ENCODE measurements at places on chromosomes 1 and 21.

DNA sequence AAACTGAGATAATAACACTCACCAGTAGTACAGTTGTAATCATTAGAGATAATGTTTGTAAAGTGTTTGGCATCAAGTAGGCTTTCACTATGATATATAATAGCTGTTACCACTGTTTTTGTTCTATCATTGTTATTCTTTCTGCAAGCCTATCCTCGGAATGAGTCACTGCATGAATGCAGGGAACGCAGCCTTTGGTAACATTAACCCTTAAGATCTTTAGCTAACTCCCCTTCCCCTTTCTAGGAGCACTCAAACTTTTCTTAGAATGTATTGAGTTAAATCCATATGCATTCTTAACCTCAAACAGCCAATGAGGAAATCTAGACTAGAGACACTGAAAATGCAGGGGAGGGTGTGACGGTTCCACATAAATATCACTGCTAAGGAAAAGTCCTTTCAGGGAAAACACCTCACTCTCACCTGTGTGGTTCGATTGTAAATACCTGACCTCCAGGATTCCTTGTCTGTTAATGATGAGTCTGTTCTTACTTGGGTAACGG is 467.3 kb downstream of the SETD4 start:
- DNase-seq: no peak

DNA sequence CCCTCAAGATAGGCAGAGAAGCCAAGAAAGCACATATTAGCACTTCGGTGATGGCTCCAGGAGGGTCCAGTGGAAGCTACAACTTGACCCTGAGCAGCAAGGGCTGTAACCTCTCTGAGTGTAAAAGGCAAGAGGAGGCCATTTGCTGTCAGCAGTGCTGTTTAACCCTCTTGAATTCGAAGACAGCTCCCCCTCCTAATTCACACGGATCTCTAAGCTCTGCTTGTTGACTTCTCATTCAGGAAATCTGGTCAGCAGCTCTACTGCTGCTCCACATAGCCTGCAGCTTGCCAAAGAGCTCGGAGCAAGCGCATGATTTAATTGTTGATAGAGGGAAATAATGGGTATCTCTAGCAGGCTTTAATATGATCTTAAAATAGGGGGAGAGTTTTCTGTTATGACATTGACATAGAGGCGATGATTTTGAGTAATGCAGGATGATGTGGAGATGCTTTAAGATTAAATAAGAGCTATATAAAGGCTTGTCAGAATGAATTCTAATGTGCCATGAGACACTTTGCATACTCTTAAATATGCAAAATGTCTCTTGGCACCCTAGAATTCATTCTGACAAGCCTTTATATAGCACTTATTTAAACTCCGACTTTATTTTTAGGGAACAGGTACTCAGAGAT is 79.4 kb upstream of the USH2A start:
- DNase-seq: no peak

DNA sequence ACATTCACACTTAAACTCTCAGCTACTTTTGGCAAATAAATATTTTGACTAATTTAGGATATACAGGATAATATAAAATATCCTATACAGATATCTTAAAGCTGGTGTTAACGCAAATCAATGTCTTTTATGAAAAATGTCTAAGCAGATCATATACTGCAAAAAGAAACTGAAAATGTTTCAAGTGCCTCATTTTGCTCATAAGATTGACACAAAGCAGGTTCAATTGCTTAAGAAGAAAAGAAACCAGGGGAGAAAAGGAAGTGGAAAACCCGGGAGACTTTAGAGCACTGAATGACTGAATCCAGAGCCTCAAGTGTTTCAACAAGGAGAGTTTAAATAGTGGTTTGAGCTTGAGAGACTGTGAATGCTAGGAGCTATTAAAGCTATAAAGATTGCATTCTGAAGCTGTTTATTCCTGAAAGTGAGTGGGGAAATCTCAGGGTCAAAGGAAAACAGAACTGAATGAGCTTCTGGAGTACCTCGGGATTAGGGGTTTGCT is 1943.0 kb downstream of the MRPL39 start:
- no peak for DNase-seq

DNA sequence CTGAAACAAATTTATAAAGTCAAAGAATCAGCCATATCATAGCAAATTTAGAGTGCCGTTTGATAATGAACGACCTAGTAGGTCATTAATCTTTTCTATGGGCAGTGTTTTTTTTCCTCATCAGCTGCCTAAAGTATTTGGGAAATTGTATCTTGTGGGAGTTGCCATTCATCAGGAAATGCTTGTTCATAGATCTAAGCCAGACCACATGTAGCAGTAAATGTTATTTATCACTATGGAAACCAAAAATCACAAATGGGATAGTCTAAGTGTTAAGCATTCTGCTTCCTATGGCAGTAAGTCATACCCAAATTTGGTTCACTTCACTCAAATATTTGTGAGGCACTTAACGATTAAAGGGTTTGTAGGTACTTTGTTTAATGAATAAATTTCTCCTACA is 52.9 kb downstream of the LRRC8D start:
- no peak for DNase-seq

GRCh38 chr21:42063571-42064521 is 7.3 kb upstream of the UMODL1 start:
- peak; percentile 37 for DNase-seq

DNA sequence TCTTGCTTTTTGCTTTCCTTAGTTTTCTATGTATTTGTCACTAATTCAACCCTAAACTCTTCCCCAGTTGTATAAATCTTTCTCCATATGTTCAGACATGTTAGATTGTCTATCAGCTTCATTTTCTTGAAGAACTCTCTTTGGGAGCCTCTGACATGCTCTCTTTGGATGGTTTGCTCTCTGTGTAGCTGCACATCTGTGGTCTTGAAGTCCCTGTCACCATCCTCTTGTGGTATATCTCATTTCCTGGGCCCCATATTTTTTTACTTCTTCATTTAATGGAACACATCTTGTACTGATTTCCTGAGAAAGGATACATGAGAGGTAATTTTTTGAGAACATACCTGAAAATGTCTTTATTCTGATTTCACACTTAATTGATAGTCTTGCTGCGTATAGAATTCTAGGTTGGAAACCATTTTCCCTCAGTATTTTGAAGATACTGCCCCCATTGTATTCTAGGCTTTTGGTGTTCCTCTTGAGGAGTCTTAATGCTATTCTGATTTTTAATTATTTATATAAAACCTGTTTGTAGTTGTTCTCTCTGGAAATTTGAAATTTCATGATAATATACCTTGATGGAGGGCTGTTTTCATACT is 72.6 kb downstream of the ST3GAL3 start:
- DNase-seq: no peak

DNA sequence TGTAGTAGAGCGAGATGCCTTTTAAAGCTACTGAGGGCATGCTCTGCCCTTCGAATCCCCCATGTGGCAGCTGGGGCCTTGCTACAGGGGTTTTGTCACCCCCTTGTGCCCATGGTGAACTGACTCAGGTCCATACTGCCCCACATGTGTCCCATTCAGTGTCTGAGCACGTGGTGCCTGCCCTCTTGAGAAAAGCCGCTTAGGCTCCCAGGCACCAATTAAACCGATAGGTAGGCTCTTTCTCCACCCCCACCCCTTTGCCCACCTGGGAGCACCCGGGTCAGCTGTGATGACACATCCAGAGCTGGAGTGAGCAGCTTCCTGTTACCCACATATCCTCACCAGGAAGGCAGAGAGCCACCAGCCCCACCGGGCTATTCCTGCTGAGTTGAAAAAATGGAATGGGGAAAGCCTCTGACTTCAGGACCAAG is 30.5 kb downstream of the TMCC2 start:
- DNase-seq: no peak

GRCh38 chr1:162873671-162874666 is 13.0 kb upstream of the CCDC190 start:
- DNase-seq: no peak

- DNase-seq: peak; percentile 27
Measured at GRCh38 chr1:23103001-23103889, 65.4 kb downstream of the LUZP1 start.

GRCh38 chr1:230274254-230274653 is 151.9 kb downstream of the PGBD5 start:
- no peak for DNase-seq

DNA sequence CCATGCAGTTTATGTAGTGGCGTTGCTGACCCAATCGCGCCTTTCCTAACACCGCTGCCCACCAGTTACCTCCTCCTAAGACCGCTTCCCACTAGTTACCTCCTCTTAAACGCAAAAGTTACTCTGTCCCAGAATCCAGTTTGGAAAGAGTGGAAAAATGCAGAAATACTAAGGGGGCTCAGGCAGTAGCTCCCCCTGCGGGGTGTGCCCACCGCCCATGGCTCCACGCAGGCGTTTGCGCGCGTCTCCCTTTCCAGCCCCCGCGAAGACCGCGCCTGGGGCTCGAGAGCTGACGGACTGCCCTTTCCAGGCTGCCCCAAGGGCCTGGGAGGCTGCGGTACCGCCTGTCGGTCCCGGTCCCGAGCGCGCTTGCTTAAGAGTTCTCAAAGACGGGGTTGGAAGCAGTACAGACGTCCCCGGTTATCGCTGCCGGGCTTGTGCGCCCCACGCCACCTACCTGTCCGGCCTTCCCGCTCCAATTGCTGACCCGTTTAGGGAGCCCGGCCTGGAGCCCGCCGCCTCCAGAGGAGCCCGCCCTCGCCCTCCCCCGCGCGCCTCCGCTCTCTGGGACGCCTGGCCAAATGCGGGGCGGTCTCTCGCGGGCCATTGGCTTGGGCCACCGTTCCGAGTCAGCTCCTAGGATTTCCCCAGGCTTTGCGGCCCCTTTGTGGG is 414.1 kb upstream of the ESRRG start:
- DNase-seq: no peak

GRCh38 chr1:54567961-54568360 is 19.9 kb downstream of the ACOT11 start:
- DNase-seq: no peak

- no peak for DNase-seq
Measured at GRCh38 chr1:12016182-12016581, 3.1 kb upstream of the MIIP start.

DNA sequence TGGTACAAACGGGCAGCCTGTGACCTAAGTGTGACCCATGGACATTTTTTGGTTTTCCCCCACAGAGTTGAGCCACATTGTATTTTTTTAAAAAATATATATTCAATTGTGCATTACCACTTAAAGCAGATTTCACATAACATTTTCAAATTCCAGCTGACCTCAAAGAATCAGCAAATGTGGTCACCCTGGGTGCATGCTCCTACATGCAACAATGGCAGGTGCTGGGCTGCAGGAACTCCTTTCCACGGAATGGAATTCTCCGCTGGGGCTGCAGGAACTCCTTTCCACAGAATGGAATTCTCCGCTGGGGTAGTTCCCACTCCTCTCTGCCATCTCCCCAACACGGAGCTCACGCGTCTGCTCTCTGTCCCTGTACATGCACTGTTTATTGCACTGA is 68.7 kb downstream of the MAP10 start:
- no peak for DNase-seq

DNA sequence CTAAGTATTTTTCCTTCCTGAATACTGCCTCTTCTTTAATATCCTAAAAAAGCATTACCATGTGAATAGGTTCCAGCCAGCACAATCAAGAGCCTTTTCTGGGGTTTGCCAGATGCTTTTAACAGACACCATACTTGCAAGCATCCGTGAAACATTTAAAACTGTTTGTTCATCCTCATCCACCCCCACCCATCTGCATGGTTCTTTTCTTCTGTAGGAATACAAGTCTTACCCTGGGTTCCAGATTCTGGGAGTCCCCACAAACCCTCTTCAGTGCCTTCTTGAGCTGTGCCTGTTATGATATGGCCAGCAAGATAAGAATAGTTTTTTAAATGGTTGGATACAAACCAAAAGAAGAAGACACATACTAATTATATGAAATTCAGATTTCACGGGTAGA is 354.9 kb upstream of the PLXNA2 start:
- no peak for DNase-seq

DNA sequence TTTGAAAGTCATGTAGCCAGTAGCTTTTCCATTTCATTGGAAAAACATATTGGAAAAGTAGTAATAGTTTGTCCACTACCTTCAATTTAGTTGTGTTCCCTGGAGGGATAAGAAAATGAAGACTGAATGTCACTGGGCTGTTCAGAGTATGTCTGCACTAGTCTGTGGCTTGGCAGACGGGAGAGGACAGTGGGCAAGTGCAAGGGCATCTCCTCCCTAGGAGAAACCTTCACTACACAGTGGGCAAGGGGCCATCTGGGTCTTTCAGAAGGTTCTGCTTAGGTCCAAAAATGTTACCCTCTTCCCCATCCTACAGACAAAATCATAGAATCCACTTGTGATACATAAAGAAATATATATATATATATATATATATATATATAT is 118.1 kb downstream of the C1orf21 start:
- no peak for DNase-seq

DNA sequence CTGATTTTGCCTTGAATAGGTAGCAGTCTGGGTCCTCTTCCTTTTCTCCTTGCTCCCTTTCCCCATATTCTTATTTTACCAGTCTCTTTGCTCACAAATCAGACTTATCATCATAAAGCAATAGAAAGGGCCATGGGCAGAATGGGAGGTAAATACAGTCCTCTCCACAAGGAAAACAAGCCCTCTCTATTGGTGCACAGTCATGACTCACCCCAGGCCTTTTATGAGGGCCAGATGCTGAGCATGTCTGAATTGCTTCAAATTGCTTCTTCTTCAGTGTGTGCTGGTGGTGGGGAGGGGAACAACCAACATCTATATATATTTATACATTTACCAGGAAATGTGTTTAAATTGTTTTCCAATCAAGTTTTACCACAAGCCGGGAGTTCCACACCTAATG is 75.2 kb downstream of the GFI1 start:
- no peak for DNase-seq

GRCh38 chr1:193741228-193741627 is 554.8 kb upstream of the B3GALT2 start:
- DNase-seq: no peak

GRCh38 chr1:230216896-230217295 is 149.9 kb downstream of the GALNT2 start:
- DNase-seq: no peak

- DNase-seq: no peak
Measured at GRCh38 chr1:182383037-182383661, 8.4 kb downstream of the GLUL start.

- no peak for DNase-seq
Measured at GRCh38 chr1:15350151-15350550, 59.5 kb upstream of the EFHD2 start.

- no peak for DNase-seq
Measured at GRCh38 chr1:114130846-114131525, 22.7 kb downstream of the SYT6 start.

All from effector CD4-positive, alpha-beta T cell (primary cell).